ENCODE measurements at places on chromosomes 1 and 21. TPM values are rescaled to one million over a fixed set of nuclear protein-coding genes. Genes with fewer than 3 reads are reported as not detected.

GPR137B gene
- 10.2 TPM for total RNA-seq

SPRR4 gene
- not detected for total RNA-seq

DMRTA2 gene
- total RNA-seq: 1.4 TPM

PEAR1 gene
- total RNA-seq: 0.32 TPM

DIO1 gene
- total RNA-seq: not detected

GRCh38 chr1:9111957-9112356, 16.9 kb downstream of the GPR157 start:
- no peak for DNase-seq

DNA sequence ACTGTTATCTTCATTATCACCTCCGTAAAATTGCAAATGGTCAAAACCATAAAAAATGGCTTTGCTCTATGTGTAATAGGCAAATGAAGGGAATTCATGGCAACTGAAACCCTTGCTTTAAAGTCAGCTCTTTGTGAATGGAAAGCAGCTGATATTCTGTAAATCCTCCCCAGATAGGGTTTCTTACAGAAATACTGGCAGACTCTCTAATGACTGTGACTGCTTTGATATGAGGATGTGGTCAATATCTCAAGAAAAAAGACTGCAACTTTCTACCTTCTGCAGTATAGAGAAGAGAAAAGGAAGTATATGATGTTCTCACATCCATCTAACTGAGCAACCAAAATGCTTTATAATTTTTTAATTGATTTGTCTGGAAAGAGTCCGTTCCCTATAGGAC, 193.1 kb downstream of the ST6GALNAC3 start:
- DNase-seq: no peak

GRCh38 chr1:55064861-55065263, 25.5 kb downstream of the PCSK9 start:
- peak; percentile 86 for DNase-seq

GRCh38 chr1:243345205-243345604, 89.4 kb downstream of the SDCCAG8 start:
- peak; percentile 16 for DNase-seq

DNA sequence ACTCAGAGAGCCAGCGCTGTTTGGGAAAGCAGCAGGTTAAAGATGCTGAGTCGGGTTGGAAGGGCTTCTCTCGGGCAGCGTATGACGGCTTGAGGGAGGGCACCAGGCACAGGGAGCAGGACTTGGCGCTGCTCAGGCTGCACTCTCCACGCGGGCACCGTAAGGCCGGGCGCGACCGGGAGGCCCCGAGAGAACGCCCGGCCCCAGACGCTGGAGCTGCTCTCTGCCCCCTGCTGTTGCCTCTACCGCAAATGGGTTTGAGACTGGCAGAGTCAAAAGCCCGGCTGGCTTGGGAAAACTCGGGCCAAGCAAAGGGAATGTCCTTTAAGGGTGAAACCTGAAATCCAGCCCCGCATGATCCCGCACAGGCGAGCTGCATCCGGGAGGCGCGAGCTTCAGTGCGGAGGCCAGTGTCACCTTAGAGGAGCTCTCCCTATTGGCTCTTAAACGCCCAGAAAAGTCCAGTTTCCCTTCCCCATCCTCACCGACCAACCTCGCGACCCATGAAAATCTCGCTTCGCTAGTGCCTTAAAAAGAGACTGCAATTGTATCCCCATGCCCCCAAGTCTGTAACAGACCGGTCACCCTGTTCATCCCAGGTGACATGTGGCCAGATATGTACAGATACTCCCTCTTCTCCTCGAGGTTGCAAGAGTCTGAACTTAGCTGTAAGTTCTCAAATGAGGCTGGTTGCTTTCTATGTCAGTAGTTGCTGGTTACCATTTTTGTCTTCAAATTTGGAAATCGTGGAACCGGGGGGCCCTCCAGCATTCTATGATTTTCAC, 1.1 kb downstream of the PRRX1 start:
- DNase-seq: peak; percentile 57

GRCh38 chr1:68140536-68140935, 90.1 kb upstream of the DIRAS3 start:
- peak; percentile 37 for DNase-seq

GRCh38 chr1:183635099-183635605, 431 bp downstream of the ARPC5 start:
- peak; percentile 44 for DNase-seq

DNA sequence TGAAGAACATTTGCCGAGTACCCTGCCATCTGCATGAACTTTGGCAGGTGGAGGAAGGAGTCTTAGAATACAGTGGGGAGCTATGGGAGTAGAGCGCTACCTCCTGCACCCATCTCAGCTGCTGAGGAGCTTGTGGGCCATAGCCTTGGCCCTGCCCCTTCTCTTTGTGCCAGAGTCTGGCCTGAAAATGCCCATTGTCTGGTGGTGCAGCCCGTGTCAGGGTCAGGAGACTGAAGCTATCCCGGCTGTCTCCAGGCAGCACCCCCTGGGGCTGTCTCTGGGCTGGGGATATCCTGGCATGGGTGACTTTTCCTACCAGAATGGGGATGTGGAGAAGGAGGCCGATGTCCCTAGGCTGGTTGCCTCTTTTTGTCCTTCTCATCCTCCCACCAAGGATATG, 7.3 kb downstream of the IPO13 start:
- DNase-seq: no peak

DNA sequence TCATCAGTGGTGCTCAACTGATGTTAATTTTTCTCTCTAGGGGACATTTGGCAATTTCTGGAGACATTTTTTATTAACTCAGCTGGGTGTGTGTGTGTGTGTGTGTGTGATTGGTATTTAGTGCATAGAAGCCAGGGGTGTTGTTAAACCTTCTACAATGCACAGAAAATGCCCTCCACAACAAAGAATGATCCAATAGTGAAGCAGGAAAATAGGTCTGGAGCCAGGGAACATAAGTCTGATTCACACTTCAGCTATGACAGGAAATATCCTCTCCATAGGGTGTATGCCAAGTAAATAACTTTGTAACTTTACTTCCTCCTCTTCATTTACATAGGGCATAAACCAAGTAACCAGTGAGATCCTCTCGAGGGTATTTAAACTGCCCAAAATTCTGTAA, 25.1 kb upstream of the TMEM61 start:
- peak; percentile 38 for DNase-seq

- DNase-seq: peak; percentile 99
These were observed 712 bp upstream of the LAMB3 start for GRCh38 chr1:209652873-209653401.

DNA sequence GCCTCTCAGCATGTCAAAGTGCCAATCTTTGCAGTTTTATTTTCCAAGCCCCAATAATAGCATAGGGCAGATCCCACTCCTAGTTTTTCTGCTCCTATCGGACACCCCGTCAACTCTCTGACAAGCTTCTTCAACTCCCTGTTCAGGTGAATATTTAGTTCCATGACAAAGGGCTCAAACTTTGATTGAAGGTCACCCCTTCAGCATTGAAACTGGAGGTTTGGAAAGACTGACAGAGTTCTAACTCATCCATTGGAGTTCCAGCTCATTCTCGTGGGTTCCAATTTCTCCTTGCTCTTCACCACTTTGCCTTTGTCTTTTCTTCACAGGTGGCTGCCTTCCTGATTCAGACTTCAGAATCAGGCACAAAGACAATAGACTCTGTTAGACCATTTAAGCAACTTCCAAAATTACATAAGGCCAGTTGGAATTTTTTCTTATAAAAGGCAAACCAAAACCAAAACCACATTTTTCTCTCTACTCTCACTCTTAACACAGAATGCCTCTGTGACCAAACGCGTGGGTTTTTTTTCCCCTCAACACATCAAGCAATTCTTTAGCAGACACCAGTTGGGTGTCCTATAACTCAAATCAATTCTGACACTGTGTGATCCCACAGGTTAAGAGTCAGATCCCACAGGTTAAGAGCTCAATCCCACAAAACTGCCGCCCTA, 169.3 kb upstream of the USP25 start:
- DNase-seq: peak; percentile 2

- DNase-seq: peak; percentile 96
These were observed 7.3 kb downstream of the UQCRHL start for GRCh38 chr1:15799928-15800835.

- DNase-seq: peak; percentile 86
These were observed at the start of gene C1orf53 for GRCh38 chr1:197902454-197903195. TSS of gene C1orf53 (plus strand) at chr1:197902630. CDS start at chr1:197902650, 20 bp downstream.

DNA sequence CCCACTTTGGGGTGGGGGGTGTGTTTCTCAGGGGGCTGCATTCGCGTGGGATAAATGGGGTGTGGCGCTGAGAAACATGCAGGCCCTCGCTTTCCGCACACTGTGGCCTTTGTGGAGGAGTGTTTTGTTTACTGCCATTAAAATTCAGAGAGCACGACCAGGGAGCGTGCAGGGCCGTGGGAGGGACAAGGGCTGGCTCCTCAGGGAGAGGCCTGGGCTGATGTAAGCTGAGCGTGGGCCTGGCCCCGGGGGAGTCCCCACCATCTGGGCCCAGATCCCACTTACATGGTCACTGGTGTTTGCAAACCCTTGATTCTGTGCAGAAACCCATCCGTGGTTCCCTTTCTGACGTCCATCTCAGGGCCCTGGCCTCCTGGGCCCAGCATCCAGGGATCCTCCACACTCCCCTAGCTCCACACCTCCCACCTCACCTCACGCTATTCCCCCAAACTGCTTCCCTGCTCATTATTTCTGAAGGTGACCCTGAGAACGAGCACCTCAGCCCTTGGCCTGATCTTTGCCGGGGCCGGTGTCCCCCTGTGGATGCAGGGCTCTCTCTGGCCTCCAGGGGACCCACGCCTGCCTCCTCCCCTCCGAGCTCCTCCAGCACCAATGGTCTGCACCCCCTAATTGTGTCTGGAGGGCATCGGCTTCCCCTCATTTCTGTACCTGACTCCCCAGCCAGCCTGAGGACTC, 92.5 kb upstream of the SIM2 start:
- DNase-seq: no peak

DNA sequence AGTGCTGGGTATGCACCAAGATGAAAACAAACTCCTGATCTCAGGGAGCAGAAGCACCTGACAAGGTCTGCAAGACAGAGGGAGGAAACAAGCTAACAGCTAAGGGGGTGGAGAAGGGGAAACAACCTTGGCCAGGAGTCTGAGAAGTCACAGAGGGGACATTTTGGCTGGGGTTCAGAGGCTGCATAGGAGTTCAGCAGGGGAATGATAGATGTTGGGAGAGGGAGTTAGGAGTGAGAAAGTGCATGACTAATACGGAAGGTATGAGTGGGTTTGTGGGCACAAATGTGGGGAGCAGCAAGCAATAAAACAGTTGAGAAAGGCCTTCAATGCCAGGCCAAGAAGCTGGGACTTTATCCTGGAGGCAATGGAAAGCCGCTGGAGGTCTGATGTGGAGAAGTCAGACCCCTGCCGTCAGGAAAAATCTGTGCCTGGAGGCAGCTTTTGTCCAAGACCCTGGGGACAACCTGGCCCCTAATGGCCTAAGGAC, 16.4 kb downstream of the EPHA2 start:
- DNase-seq: peak; percentile 99

DNA sequence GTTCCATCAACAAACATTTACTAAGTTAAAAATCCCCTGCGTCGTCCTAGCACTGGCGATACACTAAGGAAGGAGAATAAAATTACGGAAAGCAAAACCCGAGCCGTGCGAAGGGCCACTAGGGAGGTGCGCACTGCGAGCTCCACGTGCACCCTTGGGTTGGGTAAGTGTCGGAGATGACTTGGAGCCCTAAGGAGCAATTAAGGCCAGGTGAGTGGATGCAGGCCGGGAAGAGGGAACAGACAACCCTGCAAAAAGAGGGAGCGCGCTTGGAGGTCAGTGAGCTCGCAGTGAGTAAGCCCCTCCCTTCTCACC, 704 bp downstream of the WDR4 start:
- DNase-seq: no peak

DNA sequence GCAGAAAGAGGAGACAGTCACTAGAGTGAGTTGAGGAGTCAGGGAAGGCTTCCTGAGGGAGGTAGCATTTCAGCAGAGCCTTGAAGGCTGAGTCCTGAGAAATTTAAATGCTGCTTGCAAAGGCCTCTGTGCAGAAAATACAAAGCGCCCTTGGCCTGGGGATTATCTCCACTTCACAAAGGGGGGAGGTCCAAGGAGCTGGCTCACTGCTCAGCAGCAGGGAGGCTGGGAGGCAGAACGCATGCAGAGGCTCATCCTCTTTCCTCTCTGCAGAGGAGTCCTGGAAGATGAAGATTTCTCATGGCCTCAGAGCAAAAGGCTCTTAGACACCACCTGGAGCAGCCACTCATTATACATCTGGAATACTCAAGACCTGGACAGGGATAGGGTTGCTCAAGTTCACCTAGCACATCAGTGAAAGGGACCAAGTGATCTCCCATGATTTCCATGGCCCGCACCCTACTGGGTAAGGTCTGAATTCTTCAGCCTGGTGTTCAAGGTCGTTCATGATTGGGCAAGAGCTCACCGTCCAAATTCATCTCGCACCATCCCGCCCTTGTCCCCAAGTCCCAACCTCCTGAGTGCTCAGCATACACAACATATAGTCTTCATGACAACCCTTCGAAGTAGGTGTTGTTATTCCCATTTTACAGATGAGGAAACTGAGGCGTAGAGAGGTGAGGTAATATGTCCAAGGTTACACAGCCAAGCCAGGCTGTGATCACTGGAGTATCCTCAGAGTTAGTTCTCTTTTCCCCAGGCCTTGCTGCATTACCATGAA, 9.0 kb downstream of the SLC1A7 start:
- no peak for DNase-seq

- no peak for DNase-seq
These were observed 134.3 kb downstream of the IGSF21 start for GRCh38 chr1:18241891-18242290.

All from M059J (cell line).